ENCODE measurements at places on chromosomes 16 and 17. TPM values are rescaled to one million over a fixed set of nuclear protein-coding genes. Genes with fewer than 3 reads are reported as not detected.

DNA sequence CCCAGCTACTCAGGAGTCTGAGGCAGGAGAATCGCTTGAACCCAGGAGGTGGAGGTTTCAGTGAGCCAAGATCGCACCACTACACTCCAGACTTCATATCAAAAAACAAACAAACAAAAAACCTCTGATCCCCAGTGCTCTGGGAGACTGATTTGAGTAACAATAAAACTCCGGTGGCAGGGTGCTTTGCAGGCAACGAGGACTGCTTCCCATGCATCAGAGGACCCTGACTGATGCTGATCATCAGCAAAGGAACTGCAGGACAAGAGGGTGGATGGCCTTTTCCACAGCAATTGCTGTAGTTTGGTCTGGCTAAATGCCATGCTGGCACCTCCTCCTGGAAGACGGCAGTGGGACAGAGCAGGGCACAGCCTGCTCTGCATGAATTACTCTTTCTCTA, 6.4 kb upstream of the SLC39A11 start:
- no peak for DNase-seq

DNA sequence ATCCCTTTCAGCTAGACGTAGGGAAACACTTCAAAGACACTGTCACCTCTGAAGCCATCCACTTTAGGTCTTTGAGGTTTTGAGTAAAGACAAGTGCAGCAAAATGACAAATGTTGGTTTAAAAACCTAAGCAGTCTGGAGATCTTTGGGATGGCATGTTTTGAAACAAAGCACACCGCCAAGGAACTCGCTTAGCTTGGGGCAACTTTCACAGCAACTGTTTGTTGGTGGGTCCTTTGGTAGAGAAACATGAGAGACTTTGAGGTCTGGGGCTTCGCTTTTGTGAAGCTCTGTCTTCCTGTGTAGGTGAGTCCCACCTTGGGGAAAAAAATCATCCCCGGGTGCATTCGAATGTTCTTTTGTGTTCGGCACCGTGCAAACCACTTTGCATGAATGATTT, 357.5 kb downstream of the SNX29 start:
- DNase-seq: no peak

- no peak for DNase-seq
Observed at GRCh38 chr16:17238285-17239028, 232.3 kb downstream of the XYLT1 start.

- no peak for DNase-seq
Observed at GRCh38 chr17:57299176-57299575, 42.9 kb downstream of the MSI2 start.

GRCh38 chr16:71373073-71373472, 14.6 kb downstream of the CALB2 start:
- DNase-seq: peak; percentile 55

DNA sequence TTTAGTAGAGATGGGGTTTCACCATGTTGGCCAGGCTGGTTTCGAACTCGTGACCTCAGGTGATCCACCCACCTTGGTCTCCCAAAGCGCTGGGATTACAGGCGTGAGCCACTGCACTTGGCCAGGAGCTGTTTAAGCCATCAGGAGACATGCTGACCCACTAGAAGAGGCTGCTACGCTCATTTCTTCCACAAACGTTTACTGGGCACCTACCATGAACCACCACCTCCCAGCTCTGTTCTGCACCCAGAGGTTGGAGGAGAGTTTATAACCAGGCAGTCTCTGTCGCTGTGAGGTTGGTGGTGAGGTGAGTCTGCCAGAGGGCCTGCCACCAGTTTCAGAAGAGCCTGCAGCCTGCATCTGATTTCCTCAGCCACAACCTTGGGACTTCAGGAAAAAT, 51.8 kb downstream of the SF3B3 start:
- no peak for DNase-seq

- no peak for DNase-seq
Observed at GRCh38 chr16:86293906-86294305, 216.4 kb upstream of the FOXF1 start.

DNA sequence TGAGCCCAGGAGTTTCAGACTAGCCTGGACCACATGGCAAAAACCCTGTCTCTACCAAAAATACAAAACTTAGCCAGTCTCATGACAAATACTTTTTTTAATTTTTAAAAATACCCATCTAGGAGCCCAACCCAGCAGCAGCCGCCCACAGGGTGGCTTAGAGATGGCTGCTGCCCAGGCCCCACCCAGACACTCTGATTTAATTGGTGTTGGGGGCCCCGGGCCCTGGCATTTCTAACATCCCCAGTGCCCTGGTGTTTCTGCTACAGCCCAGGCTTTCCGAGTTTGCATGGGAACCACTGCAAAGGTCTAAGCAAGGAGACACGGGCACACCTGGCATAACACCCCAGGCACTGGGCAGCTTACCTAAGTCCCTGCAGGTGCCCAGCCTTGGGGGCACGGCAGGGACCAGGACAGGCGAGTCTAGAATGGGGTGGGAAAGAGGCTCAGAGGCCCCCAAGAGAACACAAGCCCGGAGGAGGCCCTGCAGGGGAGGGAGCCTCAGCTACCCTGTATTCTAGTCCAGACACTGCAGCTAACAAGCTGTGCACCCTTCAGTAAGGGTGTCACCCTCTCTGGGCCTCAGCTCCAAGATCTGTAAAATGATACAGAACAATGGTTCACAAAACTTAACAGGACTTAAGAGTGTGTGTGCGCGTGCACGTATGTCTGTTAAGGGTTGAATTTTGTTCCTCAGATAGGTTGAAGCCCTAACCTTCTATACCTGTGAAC, 48.8 kb downstream of the RMI2 start:
- no peak for DNase-seq

DNA sequence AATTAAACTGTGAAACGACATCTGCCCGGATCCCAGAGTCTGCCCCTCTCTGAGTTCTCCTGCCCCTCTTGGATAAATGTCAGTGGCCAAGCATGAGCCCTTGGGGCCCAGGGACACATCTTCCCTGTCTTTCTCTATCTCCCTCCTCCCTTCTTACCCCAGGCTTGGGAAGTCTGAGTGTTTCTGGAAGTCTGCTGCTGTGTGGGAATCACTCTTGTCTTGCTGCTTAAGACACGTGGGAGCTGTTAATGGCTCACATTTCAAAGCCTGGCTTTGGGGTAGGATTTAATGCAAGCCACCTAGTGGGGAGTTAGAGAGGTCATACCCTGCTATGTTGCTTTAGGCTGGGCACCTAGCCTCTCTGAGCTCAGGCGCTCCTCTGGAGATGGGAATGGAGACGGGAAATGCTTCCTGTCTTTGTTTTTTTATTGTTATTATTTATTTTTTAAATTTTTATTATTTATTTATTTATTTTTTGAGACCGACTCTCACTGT, 218.5 kb upstream of the CIBAR2 start:
- peak; percentile 78 for DNase-seq

DNA sequence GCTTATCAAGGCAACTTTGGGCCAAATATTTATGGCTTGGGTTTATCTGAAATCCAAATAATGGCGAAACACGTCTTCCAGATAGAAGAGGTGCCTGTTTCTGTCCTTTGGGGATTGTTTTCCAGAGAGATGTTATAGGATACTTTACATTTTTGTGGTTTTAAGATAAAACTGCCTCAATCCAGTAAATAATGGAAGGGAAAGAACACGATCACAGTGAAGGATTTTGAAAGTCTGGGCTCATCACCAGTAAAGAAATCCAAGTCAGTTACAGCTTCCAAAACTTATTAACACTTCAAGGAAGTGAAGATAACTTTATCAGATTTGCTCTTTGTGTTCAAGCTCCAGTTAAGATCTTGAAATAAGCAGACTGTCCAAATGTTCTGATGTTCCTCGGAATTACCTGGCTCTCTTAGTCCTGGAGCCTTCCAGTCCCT, 30.1 kb downstream of the DNAH2 start:
- DNase-seq: no peak

- DNase-seq: no peak
Observed at GRCh38 chr17:2092253-2092652, 37.4 kb downstream of the HIC1 start.

DNA sequence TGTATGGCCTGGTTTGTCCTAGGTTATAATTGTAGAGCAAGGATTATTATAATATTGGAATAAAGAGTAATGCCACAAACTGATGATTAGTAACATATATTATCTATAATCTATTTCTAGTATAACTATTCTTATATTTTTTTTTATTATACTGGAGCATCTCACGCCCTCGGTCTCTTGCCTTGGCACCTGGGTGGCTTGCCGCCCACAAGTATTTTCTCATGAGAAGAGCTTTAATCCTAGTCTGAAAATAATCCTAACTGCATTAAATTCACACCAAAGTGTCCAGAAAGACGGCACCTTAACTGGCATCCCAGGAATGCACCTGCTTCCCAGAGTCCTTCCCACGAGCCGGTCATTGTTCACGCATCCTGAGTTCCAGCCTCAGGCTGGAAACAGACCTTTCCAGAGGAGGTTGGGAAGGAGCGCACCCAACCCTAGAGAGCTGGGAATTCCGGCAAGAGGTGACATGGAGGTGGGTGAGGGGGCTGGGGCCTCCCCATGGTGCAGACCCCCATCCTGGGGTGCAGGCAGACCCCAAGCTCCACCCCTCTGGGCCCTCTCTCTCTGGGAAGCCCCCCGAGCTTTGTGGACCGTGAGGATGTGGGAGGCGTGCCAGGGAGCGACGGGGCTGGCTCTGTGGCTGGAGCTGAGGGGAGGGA, 15.9 kb downstream of the CHMP1A start:
- DNase-seq: no peak

DNA sequence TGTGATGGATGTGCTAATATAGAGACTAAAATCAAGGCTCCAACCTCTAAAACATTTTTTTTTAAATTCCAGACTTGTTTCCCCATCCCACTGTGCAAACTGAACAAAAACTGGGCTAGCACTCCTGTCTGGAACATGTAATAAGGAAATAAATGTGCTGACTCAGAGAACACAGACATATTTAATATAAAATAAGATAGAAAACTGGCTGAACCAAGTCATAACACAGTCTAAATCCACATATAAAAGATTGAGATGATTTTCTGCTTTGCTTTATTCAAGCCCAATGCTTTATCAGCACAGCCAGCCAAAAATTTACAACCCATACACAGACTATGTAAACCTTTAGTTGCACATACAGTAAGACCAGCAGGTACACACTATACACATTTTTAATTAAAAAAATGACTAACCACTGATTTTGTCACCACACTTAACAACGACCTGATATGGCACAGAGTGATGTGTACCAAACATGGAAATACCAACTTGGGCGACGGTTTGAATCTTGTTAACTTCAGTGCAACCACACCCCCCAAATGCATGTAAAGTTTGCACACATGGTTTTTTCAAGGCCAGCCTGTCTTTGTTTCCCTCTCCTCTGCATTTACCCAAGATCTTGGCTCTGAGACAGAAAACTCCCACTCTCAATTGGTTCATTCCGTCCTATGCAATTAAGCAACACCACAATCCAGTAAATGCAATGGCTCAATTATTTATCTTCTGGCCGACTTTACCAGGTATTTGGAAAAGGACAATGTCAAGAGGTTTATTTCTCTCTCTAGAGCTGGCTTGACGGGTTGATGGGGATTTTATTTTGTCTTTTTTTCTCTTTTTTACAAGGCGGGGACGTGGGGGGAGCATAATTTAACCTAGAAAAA, 1.2 kb downstream of the STAT3 start:
- DNase-seq: peak; percentile 25

GRCh38 chr17:17886226-17886625, 49.4 kb upstream of the SREBF1 start:
- no peak for DNase-seq

GRCh38 chr17:28907709-28908475, 5.0 kb upstream of the DHRS13 start:
- no peak for DNase-seq

- no peak for DNase-seq
Observed at GRCh38 chr17:21298983-21299519, 14.5 kb downstream of the MAP2K3 start.

DNA sequence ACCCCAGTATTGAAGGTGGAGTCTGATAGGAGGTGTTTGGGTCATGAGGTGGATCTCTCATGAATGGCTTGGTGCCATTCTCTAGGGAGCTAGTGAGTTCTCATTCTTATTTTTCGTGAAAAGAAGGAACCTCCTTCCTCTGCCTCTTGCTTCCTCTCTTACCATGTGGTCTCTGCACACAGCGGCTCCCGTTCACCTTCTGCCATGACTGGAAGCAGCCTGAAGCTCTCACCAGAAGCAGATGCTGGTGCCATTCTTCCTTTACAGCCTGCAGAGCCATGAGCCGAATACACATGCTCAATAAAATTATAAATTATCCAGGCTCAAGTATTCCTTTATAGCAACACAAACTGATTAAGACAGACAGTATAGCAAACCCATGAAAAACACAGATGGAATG, 545.1 kb upstream of the C16orf82 start:
- no peak for DNase-seq

- DNase-seq: no peak
Observed at GRCh38 chr17:74099442-74100340, 103.8 kb upstream of the RPL38 start.

Gene BANP
- 21.5 TPM for total RNA-seq

Gene ARHGAP44
- 1.00 TPM for total RNA-seq

Gene CMTM2
- total RNA-seq: not detected

Gene PDE6G
- 0.35 TPM for total RNA-seq

Gene GEMIN4
- 34.9 TPM for total RNA-seq

Gene TMEM92
- 2.5 TPM for total RNA-seq

Gene BCO1
- total RNA-seq: not detected

Gene RNF213
- total RNA-seq: 28.8 TPM

Gene OTOP3
- total RNA-seq: not detected

Gene EPN3
- total RNA-seq: not detected

Gene ACSM2A
- not detected for total RNA-seq

Gene CCDC200
- not detected for total RNA-seq

Gene TEKT5
- not detected for total RNA-seq
